HTR-8/SVneo (cell line): ENCODE measurements at places on chromosomes 7 and 10.

DNA sequence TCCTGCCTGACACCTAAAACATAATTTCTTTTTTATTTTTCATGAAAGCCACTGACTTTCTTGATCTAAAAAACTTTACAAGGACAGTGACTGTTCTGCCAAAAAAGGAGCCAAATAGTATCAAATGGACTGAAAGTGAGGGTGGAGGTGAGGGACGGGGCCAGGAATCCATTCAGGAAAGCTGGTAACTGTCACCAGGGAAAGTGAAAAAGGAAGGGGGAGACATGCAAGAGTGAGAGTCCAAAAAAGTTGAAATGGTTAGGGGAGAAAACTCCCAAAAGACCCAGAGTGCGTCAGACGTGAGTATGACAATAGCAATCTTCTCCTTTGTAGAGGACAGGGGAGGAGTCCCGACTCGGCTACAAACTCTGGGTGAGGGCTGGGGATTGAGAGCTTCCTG lies 2.9 kb upstream of the PRAP1 start:
- no peak for DNase-seq

DNA sequence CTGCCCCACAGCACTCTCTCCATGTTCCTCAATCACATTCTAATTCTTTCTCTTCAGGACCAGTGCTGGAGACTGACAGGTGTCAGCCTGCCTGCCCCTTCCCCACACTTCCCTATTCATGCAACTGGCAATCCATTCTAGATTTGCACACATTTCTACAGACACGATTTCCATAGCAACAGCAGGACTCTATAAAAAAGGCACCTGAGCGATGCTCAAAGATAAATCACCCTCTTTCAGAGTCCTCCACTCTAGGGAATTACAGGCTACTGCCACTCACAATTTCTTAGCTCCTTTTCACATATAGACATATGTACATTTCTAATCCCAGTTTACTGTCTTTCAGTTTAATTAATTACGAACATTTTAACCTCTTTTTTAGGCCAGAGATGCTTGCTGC lies 118.1 kb upstream of the ANKRD1 start:
- DNase-seq: no peak

GRCh38 chr7:41967156-41967555 lies 264.3 kb upstream of the INHBA start:
- peak; percentile 39 for DNase-seq

GRCh38 chr7:55570218-55570873 lies 2.0 kb downstream of the VOPP1 start:
- DNase-seq: no peak

DNA sequence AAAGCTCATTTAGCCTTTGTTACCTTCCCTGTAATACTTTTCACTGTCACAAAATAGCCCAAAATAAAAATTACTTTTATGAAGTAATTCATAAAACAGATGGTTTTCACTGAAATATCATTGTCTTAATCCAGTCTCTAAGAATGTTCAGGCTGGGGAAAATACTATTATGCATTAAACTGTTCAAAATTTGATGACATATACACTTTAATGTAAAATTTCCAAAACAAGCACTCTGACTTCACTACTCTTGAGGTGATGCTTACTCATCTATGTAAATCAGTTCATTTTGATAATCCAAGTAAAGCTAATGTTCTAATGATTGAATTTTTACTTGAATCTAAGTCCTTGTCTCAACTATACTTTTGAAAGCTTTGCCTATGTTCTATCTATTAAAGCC lies 127.9 kb downstream of the KMT2C start:
- no peak for DNase-seq

GRCh38 chr7:33642312-33642711 lies 263.0 kb upstream of the BMPER start:
- no peak for DNase-seq

- DNase-seq: no peak
Measured at GRCh38 chr7:111528331-111528730, 34.0 kb downstream of the IMMP2L start.

- no peak for DNase-seq
Measured at GRCh38 chr10:128576336-128576735, 450.1 kb upstream of the MKI67 start.

DNA sequence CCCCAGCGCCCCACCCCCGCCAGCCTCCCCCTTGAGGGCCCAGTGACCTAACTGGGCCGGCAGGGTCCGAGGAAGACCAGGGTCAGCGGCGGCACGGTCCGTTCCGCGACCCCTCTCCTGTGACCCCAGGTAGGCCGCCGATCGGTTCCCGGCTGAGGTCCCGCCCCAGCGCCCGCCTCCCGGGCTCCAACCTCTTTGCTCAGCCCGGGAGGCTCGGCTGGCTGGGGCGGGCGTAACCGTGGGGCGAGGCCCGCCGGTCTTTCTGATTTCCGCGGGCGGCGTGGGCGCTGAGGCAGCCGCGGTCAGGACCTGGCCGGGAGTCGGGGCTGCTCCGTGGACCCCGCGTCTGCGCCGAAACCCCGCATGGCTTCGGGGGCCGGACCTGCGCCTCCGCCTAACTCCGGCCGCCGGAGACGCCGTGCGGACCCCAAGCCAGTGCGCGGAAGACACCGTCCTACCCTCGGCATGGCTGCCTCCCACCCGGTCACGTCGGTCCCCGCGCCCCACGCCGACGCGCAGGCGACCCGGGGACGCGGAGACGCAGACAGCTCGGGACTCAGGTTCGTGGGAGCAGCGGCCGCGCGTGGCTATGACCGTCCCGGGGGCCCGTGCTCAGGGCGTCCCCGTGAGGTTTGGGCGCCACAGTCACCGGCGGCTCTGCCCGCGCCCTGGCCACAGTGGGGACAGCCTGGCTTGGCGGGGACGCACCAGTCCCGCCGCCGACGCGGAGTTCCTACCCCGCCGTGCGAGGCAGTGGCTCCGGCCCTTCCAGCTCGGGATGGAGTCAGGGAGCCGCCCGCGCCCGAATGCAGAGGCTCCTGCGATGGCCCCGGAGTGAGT lies 1.0 kb upstream of the VENTX start:
- no peak for DNase-seq

GRCh38 chr7:6306471-6306870 lies 34.0 kb upstream of the CYTH3 start:
- DNase-seq: peak; percentile 88
